ENCODE measurements at places on chromosomes 2 and 18. TPM values are rescaled to one million over a fixed set of nuclear protein-coding genes. Genes with fewer than 3 reads are reported as not detected.

DGKD gene
- total RNA-seq, result 250 TPM

POLE4 gene
- 59.3 TPM for total RNA-seq

DNA sequence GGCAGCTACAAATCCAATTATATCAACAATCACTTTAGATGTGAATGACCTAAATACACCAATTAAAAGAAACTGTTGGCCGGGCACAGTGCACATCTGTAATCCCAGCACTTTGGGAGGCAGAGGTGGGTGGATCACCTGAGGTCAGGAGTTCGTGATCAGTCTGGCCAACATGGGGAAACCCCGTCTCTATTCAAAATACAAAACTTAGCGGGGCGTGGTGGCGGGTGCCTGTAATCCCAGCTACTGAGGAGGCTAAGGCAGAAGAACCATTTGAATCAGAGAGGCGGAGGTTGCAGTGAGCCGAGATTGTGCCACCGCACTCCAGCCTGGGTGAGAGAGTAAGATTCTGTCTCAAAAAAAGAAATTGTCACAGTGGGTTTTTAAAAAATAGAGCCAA, 49.5 kb downstream of the ATL2 start:
- H3K27me3 ChIP-seq, result no peaks in the 10 kb centered on the region
- H3K36me3 ChIP-seq, result no peaks in the 10 kb centered on the region
- H3K27ac ChIP-seq, result no peak overlapping the region
- H3K4me1 ChIP-seq, result peaks cover 1% of the 10 kb centered on the region

ABCA12 gene
- total RNA-seq, result not detected

GRCh38 chr2:215171151-215171550, 32.7 kb upstream of the ABCA12 start:
- DNase-seq, result no peak
- no peaks in the 10 kb centered on the region for H3K27me3 ChIP-seq
- H3K27ac ChIP-seq, result no peak overlapping the region
- no peaks in the 10 kb centered on the region for H3K4me1 ChIP-seq
- H3K4me3 ChIP-seq, result no peak overlapping the region

GRCh38 chr2:232398293-232399034, 8.2 kb upstream of the ALPG start:
- H3K27me3 ChIP-seq, result no peaks in the 10 kb centered on the region
- no peak overlapping the region for H3K27ac ChIP-seq
- H3K4me1 ChIP-seq, result no peaks in the 10 kb centered on the region

GRCh38 chr2:194380011-194380410, 1277.0 kb upstream of the SLC39A10 start:
- H3K4me3 ChIP-seq, result no peak overlapping the region
- DNase-seq, result no peak
- no peaks in the 10 kb centered on the region for H3K36me3 ChIP-seq
- H3K27me3 ChIP-seq, result no peaks in the 10 kb centered on the region
- no peaks in the 10 kb centered on the region for H3K4me1 ChIP-seq

DNA sequence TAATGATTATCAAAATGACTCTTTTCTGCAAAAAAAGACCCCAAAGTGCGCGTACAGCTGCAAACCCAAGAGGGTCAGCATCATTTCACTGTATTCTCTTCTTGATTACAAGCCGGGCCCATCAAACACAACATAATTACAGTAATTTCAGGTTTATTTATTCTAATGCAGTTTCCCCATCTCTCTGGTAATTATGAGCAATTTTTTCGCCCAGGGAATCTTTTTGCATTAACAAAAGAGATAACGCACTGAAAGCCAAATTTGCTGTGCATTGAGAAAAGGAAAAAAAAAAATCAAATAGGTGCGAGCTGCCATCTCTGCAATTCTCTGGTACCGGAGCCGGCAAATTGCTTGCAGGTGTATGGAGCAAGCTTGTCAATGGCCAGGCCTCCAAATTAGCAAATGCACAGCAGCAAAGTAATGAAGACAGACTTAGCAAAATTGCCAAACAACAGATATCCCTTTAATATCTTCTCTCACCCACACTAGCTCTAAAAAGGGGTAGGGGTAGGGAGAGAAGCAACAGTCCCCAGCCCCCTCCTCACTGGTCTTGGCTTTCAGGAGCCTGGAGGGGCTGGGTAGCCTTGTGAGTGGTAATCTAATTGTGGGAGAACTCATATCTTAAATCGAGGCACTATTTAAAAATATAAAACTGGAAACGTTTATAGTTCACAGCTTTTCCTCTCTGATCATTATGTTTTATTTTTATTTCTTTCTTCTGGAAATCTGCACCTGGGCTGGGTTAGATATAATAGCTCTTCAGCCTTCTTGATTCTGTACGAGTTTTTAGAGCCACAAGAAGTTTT, 6.7 kb downstream of the DLX1 start:
- no peak overlapping the region for H3K27ac ChIP-seq
- H3K27me3 ChIP-seq, result peaks cover 5% of the 10 kb centered on the region
- H3K4me1 ChIP-seq, result no peaks in the 10 kb centered on the region
- no peaks in the 10 kb centered on the region for H3K36me3 ChIP-seq

UGT1A10 gene
- total RNA-seq, result not detected

GRCh38 chr2:120399889-120400240, 53.9 kb downstream of the INHBB start:
- peak; percentile 58 for DNase-seq
- H3K27ac ChIP-seq, result no peak overlapping the region
- H3K36me3 ChIP-seq, result no peaks in the 10 kb centered on the region
- no peaks in the 10 kb centered on the region for H3K4me1 ChIP-seq

NEURL3 gene
- not detected for total RNA-seq

- H3K36me3 ChIP-seq, result peaks cover 8% of the 10 kb centered on the region
- no peak overlapping the region for H3K4me3 ChIP-seq
- no peak for DNase-seq
- no peaks in the 10 kb centered on the region for H3K4me1 ChIP-seq
- H3K27me3 ChIP-seq, result no peaks in the 10 kb centered on the region
- H3K27ac ChIP-seq, result no peak overlapping the region
These were observed 10.7 kb downstream of the ACP1 start for GRCh38 chr2:275466-275865.

SIGLEC15 gene
- total RNA-seq, result 1.2 TPM

YPEL5 gene
- 101 TPM for total RNA-seq

DNA sequence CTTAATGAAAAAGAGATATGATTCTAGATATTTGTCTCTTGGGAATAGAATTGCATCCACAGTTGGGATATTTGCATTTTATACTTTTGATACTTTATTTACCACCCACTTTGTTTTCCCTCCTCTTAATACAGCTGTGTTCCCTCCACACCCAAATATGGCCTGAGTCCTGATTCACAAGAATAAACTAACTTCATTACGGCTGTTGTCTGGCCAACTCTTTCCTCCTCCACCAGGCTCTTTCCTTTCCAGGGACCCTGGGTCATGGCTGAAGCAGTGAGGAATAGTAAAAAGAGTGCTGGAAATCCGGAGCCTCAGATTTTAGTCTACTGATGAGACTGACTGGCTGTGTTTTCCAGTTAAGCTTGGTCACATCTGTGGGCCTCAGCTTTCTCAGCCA, 48.4 kb upstream of the STAM2 start:
- H3K4me3 ChIP-seq, result no peak overlapping the region
- no peak for DNase-seq
- H3K27me3 ChIP-seq, result no peaks in the 10 kb centered on the region
- peaks cover 6% of the 10 kb centered on the region for H3K4me1 ChIP-seq
- no peak overlapping the region for H3K27ac ChIP-seq

C2orf80 gene
- not detected for total RNA-seq

DNA sequence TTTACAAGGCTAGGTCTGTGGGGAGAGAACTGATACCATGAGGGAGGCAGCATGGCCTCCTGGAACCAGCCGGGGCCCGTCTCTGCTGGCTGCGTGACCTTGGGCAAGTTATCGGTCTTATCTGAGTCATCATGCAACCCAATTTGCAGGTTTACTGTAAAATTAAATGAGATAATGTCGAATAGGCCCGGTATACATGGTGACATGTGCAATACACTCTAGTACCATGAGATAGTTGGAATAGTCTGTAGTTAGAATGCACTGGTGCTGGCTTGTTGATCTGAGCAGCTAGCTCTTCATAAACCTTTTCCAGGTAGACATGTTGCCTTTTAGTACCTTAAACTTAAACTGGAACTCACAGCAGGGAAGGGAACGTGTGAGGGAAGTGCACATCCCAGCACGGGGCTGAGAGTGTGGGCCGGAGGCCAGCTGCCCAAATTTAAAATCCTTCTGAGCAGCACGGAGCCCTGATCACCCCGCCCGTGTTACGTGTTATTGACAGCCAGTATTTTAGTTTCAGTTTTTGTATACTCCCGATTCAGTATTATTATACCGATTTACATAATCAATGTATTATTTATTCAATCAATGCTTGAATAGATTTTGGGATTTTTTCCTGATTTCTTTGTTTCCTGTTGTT, 72.4 kb upstream of the HS6ST1 start:
- H3K27me3 ChIP-seq, result no peaks in the 10 kb centered on the region
- DNase-seq, result no peak
- no peaks in the 10 kb centered on the region for H3K36me3 ChIP-seq
- no peak overlapping the region for H3K27ac ChIP-seq

CAPN14 gene
- 0.29 TPM for total RNA-seq

KIAA2012 gene
- not detected for total RNA-seq

Measured in aorta (tissue), 5 donors.